Stimulated activated CD4-positive, alpha-beta T cell treated with anti-CD3 and anti-CD28 coated beads, Interleukin-4, amount 100 ng/mL, for 24 hours (primary cell): ENCODE measurements at places on chromosomes 16 and 17.

DNA sequence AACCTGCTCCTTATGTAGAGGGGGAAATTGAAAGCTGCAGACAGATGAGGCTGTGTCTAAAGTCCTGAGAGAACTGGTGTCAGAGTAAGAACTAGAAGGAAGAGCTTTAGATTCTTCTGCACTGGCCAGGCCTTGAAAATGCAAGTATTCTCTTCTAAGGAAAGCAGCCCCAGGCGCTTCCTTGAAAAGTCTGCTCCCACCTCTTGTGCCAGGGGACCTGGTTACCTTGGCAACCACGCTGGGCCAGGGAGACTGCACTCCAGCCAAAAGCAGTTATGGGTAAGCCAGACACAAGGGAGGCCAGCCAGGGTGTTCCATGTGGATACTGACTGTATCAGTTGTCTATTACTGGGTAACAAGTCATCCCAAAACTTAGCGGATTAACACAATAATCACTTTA lies 228.6 kb upstream of the SDK2 start:
- DNase-seq = no peak

GRCh38 chr16:58018803-58019202 lies 6.8 kb upstream of the MMP15 start:
- DNase-seq = no peak

GRCh38 chr17:79799174-79799537 lies 2.3 kb upstream of the CBX8 start:
- no peak for DNase-seq

DNA sequence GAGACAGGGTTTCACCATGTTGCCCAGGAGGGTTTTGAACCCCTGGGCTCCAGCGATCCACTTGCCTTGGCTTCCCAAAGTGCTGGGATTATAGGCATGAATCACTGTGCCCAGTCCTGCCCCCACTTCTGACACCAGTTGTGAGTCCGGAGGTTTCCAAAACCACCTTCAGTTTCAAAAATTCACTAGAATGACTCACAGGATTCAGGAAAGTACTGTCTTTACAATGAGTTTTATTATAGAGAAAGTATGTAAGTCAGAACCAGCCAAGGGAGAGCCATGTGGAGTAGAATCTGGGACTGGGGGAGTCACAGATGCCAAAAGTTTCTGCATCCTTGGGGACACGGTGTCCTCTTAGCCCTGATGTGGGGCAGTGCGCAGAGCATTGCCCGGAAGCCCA lies 55.1 kb downstream of the PLD6 start:
- DNase-seq = peak; percentile 30

GRCh38 chr17:633641-634101 lies 81.0 kb downstream of the VPS53 start:
- DNase-seq = no peak

GRCh38 chr16:87877942-87878507 lies 8.7 kb upstream of the SLC7A5 start:
- DNase-seq = peak; percentile 49

- peak; percentile 93 for DNase-seq
Observed at GRCh38 chr16:47037746-47038458, 64.4 kb upstream of the DNAJA2 start.
